ENCODE measurements at places on chromosomes 12 and 14. TPM values are rescaled to one million over a fixed set of nuclear protein-coding genes. Genes with fewer than 3 reads are reported as not detected.

Gene TPPP2
- total RNA-seq = not detected

Gene TAS2R8
- not detected for total RNA-seq

- H3K4me3 ChIP-seq = no peak overlapping the region
- no peak for DNase-seq
- peaks cover 6% of the 10 kb centered on the region for H3K36me3 ChIP-seq
- no peaks in the 10 kb centered on the region for H3K27me3 ChIP-seq
These were observed 52.8 kb downstream of the CRADD start for GRCh38 chr12:93729934-93730333.

Gene FAM90A1
- 0.24 TPM for total RNA-seq

Gene SMOC1
- 0.19 TPM for total RNA-seq

GRCh38 chr14:90607141-90607540 is 209.1 kb downstream of the TTC7B start:
- no peaks in the 10 kb centered on the region for H3K4me1 ChIP-seq
- no peak overlapping the region for H3K27ac ChIP-seq
- H3K36me3 ChIP-seq = no peaks in the 10 kb centered on the region
- no peaks in the 10 kb centered on the region for H3K27me3 ChIP-seq
- DNase-seq = no peak

Gene PPP4R4
- total RNA-seq = 0.24 TPM

GRCh38 chr12:132110677-132111076 is 33.4 kb downstream of the DDX51 start:
- peaks cover 32% of the 10 kb centered on the region for H3K36me3 ChIP-seq
- DNase-seq = no peak
- H3K4me3 ChIP-seq = no peak overlapping the region
- no peaks in the 10 kb centered on the region for H3K27me3 ChIP-seq
- H3K4me1 ChIP-seq = no peaks in the 10 kb centered on the region

Gene RITA1
- 18.3 TPM for total RNA-seq

DNA sequence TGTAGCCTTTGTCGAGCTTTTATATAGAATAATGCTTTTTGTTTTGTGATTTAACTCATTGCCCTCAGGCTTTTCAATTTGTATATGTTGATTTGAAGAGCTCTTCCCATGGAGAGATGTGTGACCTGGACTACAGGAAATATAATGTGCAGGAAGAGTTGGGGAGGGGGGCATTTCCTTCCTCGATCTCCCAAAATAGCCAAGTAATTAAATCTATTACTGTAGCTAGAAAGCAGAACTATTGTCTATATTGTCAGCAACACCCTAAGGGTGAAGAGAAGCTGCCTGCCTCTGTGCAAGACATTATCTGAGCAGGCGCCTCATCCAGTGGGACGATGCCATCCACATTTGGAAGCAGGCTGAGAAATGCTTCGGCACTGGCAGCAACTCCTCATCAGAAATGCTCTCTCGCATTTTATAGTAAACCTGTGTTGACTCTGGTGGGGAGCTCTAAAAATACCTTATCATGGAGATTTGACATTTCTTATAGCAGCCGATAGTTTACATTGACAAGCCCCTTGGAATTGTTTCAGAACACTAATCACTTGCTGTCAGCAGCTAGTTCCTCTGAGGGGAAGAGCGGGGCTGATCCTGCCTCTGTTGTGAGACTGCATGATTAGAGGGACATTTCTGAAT is 392.5 kb upstream of the RGS6 start:
- DNase-seq = no peak
- H3K4me3 ChIP-seq = no peak overlapping the region
- H3K27ac ChIP-seq = no peak overlapping the region
- no peaks in the 10 kb centered on the region for H3K36me3 ChIP-seq

GRCh38 chr14:63712123-63712522 is 15.7 kb downstream of the SGPP1 start:
- no peak overlapping the region for H3K27ac ChIP-seq
- no peaks in the 10 kb centered on the region for H3K27me3 ChIP-seq
- no peak overlapping the region for H3K4me3 ChIP-seq
- peaks cover 4% of the 10 kb centered on the region for H3K36me3 ChIP-seq

Gene GRIN2B
- total RNA-seq = under 0.01 TPM

DNA sequence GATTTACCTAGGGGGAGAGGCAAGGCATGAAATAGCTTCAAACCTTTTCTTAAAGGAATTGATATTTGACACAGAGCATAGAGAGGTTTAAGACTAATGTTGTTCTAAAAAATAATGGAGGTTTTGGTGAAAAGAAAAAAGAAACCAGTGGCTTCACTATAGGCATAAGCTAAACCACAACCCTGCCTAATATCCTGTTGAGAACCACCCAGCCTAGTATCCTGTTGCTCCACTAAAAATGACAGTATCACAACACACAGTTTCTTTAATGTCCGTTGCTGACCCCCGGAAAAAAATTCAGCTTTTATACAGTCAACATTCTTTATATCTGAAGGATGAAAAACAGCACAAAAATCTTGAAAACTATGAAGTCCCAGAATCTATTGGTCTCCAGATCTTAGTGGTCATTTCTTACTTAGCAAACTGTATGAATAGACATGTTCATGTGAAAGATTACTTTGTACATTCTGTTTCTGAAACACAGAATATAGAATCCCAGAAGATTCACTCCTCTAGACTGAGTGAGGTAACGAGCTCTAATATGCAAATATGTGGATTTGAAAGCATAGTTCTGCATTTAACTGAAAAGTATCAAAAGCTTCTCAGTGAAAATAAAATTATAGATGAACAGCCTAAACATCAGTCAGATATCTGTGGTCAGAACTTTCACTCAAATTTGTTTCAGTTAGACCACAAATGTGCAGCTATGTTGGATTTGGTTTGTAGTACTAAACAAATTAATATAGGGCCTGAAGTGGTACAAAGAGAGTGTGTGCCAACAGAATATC is 40.5 kb downstream of the GALC start:
- no peak overlapping the region for H3K27ac ChIP-seq
- no peaks in the 10 kb centered on the region for H3K4me1 ChIP-seq
- no peak overlapping the region for H3K4me3 ChIP-seq
- no peaks in the 10 kb centered on the region for H3K27me3 ChIP-seq

Gene SMIM41
- total RNA-seq = 0.42 TPM

Gene PLA2G1B
- total RNA-seq = 0.09 TPM

- DNase-seq = no peak
- no peaks in the 10 kb centered on the region for H3K4me1 ChIP-seq
- no peak overlapping the region for H3K4me3 ChIP-seq
- H3K36me3 ChIP-seq = no peaks in the 10 kb centered on the region
- no peaks in the 10 kb centered on the region for H3K27me3 ChIP-seq
These were observed 67.7 kb upstream of the HIF1A start for GRCh38 chr14:61627612-61628011.

DNA sequence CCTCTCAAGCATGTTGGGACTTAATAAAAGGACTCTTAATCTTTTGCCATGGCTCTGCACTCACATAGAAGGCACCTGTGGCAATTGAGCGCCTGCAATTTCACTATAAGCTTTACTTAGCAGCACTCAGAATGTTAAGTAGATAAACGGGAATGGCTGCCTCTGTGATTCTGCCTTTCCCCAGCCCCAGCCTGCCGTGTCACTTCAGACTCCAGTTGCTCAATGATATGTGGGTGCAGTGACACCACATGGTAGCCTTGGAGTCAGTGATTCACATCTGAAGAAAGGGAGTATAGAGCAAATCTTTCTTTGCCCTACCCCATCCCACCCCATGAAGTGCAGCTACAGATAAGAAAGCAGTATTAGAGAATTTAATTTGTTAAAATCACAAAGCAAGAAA is 96.1 kb downstream of the ZFC3H1 start:
- H3K36me3 ChIP-seq = no peaks in the 10 kb centered on the region
- H3K4me3 ChIP-seq = no peak overlapping the region
- H3K27me3 ChIP-seq = no peaks in the 10 kb centered on the region
- no peaks in the 10 kb centered on the region for H3K4me1 ChIP-seq

DNA sequence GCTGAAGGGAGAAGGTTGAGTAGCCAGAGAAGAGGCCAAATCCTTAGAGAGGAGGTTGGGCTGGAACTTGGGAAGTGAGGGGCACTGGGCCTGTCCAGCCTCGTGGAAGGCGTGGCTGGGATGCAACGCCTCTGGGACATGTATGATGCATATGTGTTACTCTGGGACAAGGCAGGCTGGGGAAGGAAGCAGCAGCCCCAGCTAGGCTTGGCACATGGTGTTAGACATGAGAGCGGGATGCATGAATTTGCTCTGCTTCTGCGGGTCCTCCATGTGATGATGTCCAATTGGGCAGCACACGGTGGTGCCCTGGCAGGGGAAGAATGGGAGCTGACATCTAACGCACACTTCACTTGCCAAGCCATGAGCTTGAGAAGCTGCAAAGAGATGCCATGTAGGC is 21.3 kb downstream of the PLEKHH1 start:
- H3K36me3 ChIP-seq = no peaks in the 10 kb centered on the region
- no peak overlapping the region for H3K27ac ChIP-seq
- DNase-seq = no peak
- H3K4me3 ChIP-seq = no peak overlapping the region

Gene KCNK13
- total RNA-seq = 1.1 TPM

GRCh38 chr14:58108717-58109116 is 43.3 kb downstream of the ARMH4 start:
- H3K4me1 ChIP-seq = no peaks in the 10 kb centered on the region
- H3K4me3 ChIP-seq = no peak overlapping the region
- no peaks in the 10 kb centered on the region for H3K36me3 ChIP-seq
- H3K27me3 ChIP-seq = no peaks in the 10 kb centered on the region

- no peak overlapping the region for H3K4me3 ChIP-seq
- H3K4me1 ChIP-seq = no peaks in the 10 kb centered on the region
- DNase-seq = no peak
- no peaks in the 10 kb centered on the region for H3K36me3 ChIP-seq
These were observed 117.3 kb upstream of the LMNTD1 start for GRCh38 chr12:25670076-25671055.

Gene PPP1CC
- total RNA-seq = 139 TPM

GRCh38 chr14:61703342-61704129 is 8.2 kb downstream of the HIF1A start:
- H3K4me3 ChIP-seq = no peak overlapping the region
- H3K27ac ChIP-seq = no peak overlapping the region
- DNase-seq = no peak
- H3K4me1 ChIP-seq = no peaks in the 10 kb centered on the region
- no peaks in the 10 kb centered on the region for H3K27me3 ChIP-seq

Gene CISTR
- total RNA-seq = not detected

Gene LRRK2
- total RNA-seq = 5.1 TPM

DNA sequence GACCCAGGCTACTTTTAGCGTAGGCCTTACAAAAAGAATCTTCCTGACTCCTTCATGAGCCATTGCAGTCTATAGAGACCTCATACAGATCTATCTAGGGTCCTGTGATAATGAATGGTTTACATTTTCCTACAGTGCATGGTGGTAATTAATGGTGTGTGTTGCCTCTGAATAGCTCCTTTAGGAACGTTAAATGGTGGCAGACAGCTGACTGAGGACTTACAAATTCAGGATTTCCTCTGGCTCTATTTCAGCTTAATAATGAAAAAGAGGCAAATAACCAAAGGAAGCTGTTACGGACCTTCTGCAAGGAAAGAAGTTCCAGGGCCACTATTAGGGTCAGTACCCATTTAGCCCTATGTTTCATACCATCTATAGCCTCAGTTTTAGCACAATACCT is 5.1 kb downstream of the IKBIP start:
- DNase-seq = no peak
- H3K4me3 ChIP-seq = no peak overlapping the region
- no peaks in the 10 kb centered on the region for H3K36me3 ChIP-seq
- H3K27me3 ChIP-seq = no peaks in the 10 kb centered on the region
- H3K4me1 ChIP-seq = no peaks in the 10 kb centered on the region

- DNase-seq = no peak
- no peaks in the 10 kb centered on the region for H3K27me3 ChIP-seq
- peaks cover 77% of the 10 kb centered on the region for H3K36me3 ChIP-seq
- H3K27ac ChIP-seq = no peak overlapping the region
- no peaks in the 10 kb centered on the region for H3K4me1 ChIP-seq
These were observed 30.3 kb upstream of the GPR68 start for GRCh38 chr14:91274796-91275195.

GRCh38 chr12:103556890-103557627 is 30.0 kb upstream of the STAB2 start:
- no peaks in the 10 kb centered on the region for H3K36me3 ChIP-seq
- no peaks in the 10 kb centered on the region for H3K27me3 ChIP-seq
- no peak for DNase-seq
- H3K27ac ChIP-seq = no peak overlapping the region
- H3K4me1 ChIP-seq = no peaks in the 10 kb centered on the region

Gene SYCP3
- 0.76 TPM for total RNA-seq

DNA sequence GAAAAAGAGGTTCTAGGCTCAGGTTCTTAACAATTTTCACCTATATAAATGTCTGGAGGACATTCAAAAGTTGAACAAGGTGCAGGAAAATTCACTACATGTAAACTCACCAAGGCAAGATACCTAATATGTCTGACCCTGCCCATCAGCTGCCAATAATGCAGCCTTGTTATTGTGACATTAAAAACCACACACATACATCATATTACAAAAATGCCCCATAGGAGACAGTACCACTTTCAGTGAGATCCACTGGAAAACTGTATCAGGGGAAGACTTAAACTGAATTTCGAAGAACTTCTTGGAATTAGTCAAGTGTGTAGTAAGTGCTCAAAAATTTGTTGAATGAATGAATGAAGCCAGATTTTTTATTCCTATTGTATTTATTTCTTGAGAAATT is 83.1 kb downstream of the KICS2 start:
- no peak overlapping the region for H3K27ac ChIP-seq
- H3K4me3 ChIP-seq = no peak overlapping the region

- H3K27me3 ChIP-seq = no peaks in the 10 kb centered on the region
- no peak for DNase-seq
- no peaks in the 10 kb centered on the region for H3K36me3 ChIP-seq
- no peak overlapping the region for H3K27ac ChIP-seq
These were observed 146.2 kb upstream of the PWP1 start for GRCh38 chr12:107539196-107539939.

Gene FAM186B
- total RNA-seq = 0.09 TPM

GRCh38 chr12:11555743-11556625 is 93.5 kb upstream of the ETV6 start:
- no peaks in the 10 kb centered on the region for H3K27me3 ChIP-seq
- DNase-seq = peak; percentile 50

- no peaks in the 10 kb centered on the region for H3K36me3 ChIP-seq
- peaks cover 2% of the 10 kb centered on the region for H3K4me1 ChIP-seq
- DNase-seq = no peak
- H3K4me3 ChIP-seq = no peak overlapping the region
These were observed 114.5 kb upstream of the RASSF8 start for GRCh38 chr12:25843976-25844375.

Gene LRP6
- 11.7 TPM for total RNA-seq

DNA sequence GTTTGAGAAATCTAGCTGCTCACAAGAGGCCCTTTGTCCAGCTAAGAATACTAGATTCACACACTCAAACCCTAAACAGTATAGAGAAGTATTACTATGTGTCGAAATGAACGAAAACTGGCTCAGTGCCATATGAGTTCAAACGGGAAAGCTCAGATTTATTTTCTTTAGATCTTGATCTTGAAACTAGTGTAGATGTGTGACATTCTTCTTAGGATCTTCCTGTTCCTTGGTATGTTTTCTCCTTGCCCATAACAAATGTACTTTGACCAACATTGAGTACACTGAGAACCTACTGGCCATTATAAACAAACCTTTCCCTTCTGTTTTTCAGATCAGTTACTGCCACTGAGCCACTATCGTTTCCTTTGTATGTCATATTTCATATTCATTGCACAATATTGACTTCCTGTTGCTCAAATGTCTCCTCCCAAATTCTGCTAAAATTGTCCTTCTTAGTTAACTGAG is 21.3 kb downstream of the MYBPC1 start:
- no peaks in the 10 kb centered on the region for H3K36me3 ChIP-seq
- H3K27ac ChIP-seq = no peak overlapping the region
- no peaks in the 10 kb centered on the region for H3K27me3 ChIP-seq

Gene STYK1
- 0.33 TPM for total RNA-seq

Gene INSM2
- total RNA-seq = 0.05 TPM

Gene CCDC60
- total RNA-seq = 0.52 TPM

All from thymus (tissue), 14 donors.